Transverse colon (tissue), 4 donors: ENCODE measurements at places on chromosomes 13 and 19.

DNA sequence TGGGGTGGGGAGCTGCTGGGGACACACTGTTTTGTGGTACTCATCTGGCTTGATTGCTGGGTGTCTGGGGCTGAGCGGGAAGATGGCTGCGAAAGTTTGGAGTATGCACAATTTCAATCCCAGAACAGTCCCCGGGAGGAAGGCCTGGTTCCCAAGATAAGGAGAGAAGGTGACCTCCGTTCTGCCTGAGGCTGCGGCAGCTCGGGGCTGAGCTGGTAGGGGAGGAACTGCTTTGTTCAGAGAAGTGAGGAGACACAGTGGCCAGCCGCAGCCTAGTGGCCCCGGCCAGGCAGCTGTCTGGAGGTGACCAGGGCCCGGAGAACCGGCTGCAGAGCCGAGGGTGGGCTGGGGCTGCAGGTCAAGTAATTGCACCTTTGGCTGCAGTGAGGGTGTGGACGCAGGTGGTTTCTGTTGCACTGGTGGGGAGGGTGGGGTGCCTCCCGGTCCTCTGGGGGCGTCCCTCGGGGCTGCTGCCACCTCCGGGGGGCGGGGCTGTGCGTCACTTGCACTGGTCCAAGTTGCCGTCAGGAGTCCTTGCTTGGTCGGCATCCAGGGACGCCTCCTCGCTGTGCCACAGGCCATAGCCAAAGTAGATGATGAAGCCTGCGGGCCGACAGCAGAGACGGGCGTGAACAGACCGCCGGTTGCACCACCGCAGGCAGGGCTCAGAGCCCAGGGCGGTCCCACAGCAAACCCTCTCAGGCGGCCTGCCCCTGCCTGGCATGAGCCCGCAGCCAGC lies 81.3 kb downstream of the SLC7A1 start:
- DNase-seq = no peak

GRCh38 chr13:31956980-31957644 lies 74.5 kb upstream of the FRY start:
- no peak for DNase-seq

GRCh38 chr19:51325161-51325976 lies 13.9 kb downstream of the IGLON5 start:
- DNase-seq = no peak

DNA sequence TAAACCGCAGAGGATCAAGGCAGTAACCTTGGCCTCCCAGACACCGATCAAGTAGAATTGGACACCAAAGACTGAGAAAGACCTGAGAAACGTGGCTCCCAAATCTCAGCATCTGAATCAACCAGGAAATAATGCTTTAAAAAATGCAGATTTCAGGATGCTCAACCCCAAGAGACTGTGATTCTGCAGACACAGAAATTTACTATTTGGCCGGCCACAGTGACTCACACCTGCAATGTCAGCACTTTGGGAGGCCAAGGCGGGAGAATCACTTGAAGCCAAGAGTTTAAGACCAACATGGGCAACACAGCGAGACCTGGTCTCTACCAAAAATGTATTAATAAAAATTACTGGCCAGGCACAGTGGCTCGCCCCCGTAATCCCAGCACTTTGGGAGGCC lies 6.2 kb downstream of the ABCC4 start:
- DNase-seq = no peak

GRCh38 chr13:21529146-21529893 lies 70.2 kb upstream of the ZDHHC20 start:
- no peak for DNase-seq

GRCh38 chr13:47277774-47278173 lies 380.9 kb upstream of the HTR2A start:
- no peak for DNase-seq
